ENCODE measurements at places on chromosomes 13 and 19. TPM values are rescaled to one million over a fixed set of nuclear protein-coding genes. Genes with fewer than 3 reads are reported as not detected.

DNA sequence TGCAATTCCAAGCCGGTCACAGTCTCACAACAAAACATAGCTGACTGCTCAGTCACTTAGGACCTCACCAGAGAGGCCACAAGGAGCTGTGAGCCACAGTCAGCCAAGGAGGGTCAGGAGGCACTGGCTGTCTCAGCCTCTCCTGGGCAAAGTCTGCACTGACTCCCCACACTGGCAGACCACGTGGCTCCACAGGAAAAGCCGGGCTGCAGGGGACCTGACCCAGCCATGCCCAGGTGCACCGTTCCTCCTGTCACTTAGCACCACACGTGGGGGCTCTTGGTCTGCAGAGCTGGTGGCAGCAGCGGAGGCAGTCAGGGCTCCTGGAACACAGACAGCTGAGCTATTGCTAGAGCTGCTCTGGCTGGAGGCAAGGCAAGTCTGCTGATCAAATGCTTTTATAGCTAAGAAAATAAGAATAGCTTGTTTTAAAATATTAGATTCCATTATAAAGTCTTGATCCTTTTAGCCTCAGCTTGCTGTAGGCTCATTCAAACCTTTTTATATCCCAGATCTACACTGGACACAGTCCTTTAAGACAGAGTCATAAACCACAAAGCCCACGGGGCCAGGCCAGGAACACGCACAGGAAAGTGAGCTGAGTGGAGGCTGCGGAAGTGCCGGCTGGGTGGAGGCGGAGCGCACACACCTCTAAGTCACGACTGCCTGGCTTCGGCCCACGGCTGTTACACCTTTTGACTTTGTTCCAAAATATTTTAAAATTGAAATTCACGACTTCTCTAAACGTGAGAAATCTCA lies 744.1 kb downstream of the UQCRFS1 start:
- DNase-seq, result peak; percentile 48

DNA sequence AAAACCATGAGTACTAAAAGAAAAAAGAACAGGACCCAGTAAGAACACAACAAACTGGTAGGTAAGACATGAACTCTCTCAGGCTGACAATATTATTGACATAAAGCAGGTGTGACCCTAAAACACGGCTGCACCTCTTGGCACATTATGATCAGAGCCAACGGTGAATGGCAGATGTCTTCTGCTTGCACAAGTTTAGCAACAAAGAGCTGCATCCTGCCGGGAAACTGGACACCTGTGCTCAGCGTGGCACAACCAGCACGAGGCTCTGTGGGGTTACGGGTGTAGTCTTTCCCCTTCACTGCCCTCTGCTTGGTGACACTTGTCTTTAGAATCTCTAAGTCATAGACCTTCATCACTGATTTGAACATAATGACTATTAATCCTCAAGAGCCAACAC lies 97.9 kb downstream of the DOCK9 start:
- no peak for DNase-seq

GRCh38 chr13:99355267-99356011 lies 48.2 kb upstream of the GPR183 start:
- DNase-seq, result no peak

DNA sequence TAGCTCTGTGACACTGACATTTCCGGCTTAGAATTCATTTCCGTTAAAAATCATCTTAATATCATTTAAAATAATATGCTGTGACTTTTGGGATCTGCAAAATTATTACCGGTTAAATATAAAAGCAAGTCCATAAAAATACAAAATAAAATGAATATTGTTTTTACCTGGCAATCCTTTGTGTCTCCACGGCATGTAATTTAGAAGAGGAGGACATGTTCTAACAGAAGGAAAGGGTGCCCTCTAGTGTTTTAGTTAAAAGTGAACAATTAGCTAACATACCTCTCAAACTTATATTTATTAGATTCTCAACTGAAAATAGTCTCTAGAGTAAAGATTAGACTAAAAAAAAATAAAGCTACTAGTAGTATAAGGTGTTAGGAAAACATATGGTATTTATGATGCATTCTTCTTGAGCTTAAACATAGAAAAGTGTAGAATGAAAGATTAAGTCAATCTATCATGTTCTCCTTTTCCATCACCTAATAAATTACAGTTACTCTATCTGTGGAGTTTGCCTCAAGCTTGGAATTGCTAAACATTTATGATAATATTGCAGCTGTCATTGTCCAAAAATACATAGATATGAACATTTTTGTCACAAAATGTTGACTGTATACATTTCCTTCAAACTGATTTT lies 676.7 kb upstream of the SPRY2 start:
- no peak for DNase-seq

DNA sequence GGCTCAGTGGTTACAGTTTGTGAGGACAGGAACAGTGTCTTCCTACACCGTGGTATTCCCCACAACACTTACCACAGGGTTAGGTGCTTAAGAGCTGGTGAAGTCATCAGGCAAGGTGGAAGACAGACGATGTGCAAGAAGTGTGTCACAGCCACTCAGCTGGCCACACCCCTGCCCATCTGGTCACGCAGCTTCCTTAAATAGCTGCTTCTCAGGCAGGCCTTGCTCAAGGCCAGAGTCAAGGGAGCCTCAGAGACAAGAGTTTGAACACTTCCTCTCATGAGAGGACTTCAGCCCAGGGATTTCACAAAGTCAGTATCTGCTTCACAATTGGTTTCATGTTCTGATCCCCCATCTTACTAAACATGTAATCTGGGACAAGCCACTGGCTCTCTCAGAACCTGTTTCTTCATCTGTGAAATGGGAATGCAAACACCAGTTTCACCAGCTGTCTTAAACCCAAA lies 80.3 kb upstream of the FRY start:
- peak; percentile 66 for DNase-seq

DNA sequence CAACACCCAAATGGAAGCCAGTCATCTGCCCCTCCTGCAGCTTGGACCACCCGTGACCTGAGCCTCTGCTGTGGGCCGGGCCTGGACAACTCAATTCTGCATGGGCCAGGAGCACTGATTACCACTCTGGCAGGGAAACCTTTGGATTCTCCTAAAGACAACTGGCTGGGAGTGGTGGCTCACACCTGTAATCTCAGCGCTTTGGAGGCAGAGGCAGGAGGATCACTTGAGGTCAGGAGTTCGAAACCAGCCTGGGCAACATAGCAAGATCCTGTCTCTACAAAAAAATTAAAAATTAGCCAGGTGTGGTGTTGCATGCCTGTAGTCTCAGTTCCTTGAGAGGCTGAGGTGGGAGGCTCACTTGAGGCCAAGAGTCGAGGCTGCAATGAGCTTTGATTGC lies 6.5 kb downstream of the EPS15L1 start:
- no peak for DNase-seq

- no peak for DNase-seq
Observed at GRCh38 chr13:108322206-108322824, 52.8 kb downstream of the TNFSF13B start.

The KLF1 gene
- total RNA-seq, result not detected

DNA sequence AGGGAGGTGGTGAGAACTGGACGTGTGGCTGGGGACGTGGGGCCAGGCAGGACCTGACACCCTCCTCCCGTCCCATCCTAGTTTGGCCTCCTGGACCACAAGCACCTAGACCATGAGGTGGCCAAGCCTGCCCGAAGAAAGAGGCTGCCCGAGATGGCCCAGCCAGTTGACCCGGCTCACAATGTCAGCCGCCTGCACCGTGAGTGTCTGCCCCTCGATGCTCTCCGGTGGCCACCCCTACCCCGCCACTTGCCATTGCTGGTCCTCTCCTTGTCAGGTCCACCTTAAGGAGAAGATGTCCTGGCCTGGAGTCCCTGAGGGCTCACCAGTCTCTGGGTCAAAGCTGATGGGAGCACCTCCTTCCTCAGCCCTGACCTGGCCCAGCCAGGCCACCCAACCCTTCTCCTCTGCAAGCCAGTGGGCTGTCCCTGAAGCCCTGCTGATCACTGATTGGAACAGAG lies 2.2 kb downstream of the ANGPTL4 start:
- no peak for DNase-seq

The FCER2 gene
- not detected for total RNA-seq

The NLRP9 gene
- not detected for total RNA-seq

- no peak for DNase-seq
Observed at GRCh38 chr19:3576696-3577443, 4.1 kb downstream of the HMG20B start.

DNA sequence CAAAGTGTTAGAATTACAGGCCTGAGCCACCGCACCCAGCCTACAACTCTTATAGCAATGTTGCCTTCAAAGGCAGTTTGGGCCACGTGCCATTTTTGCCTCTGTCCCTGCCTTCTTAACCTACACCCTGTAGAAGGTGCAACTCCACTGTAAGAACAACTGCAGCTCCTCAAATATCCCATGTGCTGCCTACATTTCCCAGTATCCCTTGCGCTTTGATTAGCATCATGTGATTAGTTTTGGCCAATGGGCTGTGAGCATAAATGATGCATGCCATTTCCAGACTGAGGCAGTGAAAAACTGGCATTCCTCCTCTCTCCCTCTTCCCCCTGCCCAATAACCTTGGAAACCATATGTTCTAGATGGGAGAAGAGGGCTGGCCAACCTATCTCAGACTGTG lies 75.2 kb upstream of the MRI1 start:
- DNase-seq, result no peak

The ZNF709 gene
- 3.9 TPM for total RNA-seq

The COL4A2 gene
- 227 TPM for total RNA-seq

GRCh38 chr13:104389691-104390090 lies 1323.5 kb upstream of the SLC10A2 start:
- DNase-seq, result no peak

- DNase-seq, result no peak
Observed at GRCh38 chr13:30698488-30699005, 36.8 kb upstream of the ALOX5AP start.

The CCDC122 gene
- total RNA-seq, result 22.3 TPM

DNA sequence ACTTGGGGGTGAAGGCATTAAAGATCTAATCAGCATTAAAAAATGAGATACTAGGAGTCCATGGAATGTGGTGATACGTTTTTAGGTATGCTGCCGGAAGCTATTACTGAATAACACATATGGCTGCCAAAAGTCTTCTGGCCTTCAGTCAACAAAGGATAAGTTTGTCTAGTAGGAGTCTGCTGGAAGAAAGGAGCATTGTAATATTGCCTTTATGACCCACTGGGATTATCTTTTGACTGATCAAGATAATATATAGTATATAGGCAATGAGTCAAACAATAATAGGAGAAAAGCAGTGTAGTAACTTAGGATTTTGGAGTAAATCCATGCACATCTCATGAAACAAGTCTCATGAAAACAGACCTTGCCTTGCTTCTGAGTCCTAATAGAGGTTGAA lies 295.4 kb downstream of the SLITRK6 start:
- no peak for DNase-seq

DNA sequence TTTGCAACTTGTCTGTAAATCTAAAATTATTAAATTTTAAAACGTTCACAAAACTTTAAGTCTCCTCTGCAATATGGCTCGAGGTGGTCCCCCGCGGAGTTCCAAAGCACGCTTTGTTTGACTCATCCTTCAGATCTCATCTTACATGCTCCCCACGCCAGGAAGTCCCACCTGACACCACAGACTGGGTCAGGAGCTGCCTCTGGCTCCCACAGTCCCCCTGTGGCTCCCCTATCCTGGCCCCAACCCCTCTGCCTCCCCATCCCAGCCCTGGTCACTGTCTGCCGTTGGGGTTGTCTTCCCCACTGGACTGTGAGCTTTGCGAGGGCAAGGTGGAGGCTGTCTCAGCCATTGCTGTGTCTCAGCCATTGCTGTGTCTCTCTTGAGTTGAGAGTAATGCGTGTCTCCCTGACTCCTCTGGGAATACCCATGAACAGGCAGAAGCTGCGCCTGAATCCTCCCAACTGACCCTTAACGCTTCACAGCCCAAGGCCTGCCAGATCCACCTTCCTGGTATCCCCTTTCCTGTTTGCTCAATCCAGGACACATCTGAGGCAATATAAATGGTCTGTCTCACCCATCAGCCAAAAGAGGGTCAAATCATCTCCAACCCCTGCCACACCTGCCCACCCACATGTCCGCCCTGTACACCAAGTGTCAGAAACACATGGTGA lies 15.9 kb downstream of the DYRK1B start:
- DNase-seq, result no peak

- no peak for DNase-seq
Observed at GRCh38 chr13:59345311-59345710, 818.4 kb downstream of the DIAPH3 start.

The TEX29 gene
- not detected for total RNA-seq

The USP12 gene
- 25.5 TPM for total RNA-seq

GRCh38 chr13:95858286-95859075 lies 181.5 kb downstream of the DNAJC3 start:
- no peak for DNase-seq

GRCh38 chr19:32265995-32266394 lies 79.4 kb upstream of the ZNF507 start:
- DNase-seq, result no peak

DNA sequence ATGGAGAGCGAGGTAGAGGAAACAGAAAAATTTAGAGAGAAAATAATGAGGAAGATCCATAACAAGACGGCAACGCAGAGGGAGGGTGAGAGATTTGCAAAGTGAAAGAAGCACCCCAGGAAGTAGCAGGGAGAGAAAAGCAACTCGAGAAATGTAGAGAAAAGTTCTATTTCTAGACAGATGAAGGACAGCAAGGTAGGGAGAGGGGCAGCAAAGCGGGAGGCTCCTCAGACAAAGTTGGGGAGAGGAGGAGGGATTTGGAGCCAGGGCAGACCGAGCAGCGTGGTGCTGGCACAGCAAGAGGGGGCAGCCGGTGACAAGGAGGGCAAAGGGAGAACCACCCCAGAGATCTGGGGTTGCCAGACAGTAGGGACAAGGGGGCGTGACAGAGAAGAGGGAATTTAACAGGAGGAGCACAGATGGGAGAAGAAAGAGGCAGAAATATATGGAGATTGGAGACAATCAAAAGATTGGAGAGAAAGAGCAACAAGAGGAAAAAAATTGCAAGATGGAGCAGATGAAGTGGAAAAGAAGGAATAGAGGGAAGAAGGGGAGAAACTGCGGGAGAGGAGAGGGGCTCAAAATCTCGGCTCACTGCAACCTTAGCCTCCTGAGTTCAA lies 989 bp downstream of the ZNF766 start:
- no peak for DNase-seq

DNA sequence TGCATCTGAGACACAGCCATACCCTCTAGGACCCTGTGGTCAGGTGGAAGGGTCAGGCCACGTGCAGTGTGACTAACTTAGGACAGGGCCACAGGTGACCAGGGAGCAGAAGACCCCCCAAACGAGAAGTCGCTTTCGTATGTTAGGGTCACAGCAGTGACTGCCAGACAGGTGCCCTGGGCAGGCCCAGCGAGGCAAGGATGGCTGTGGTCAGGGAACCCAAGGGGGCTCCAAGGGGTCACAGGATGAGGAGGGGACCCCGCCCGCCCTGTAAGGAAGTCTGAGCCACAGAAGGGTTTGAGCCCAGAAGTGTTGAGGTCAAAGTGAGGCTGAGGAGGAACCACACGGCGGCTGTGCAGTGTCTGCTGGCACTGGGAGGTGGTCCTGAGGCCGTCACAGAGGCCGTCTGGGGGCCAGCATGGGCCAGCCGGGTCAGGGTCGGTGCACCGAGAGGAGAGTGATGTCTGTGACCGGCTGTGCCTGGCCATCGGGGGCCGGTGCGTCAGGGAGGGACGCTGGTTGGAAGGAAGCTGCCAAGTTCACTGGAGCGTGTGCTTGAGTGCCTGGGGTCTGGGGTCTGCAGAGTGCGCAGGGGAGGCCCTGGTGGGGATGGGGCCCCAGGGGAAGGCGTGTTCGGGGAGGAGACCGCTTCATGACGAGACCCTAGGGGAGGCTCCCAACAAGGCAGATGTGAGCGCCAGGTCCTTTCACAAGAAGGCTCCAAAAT lies 24.8 kb upstream of the TMEM255B start:
- DNase-seq, result no peak

The GPR12 gene
- total RNA-seq, result 0.65 TPM

The KRTDAP gene
- total RNA-seq, result not detected

GRCh38 chr13:87052731-87053130 lies 618.4 kb upstream of the SLITRK5 start:
- no peak for DNase-seq

Data from ureter (tissue), 1 donor.